Right renal pelvis (tissue), 4 donors: ENCODE measurements at places on chromosomes 11 and 22.

DNA sequence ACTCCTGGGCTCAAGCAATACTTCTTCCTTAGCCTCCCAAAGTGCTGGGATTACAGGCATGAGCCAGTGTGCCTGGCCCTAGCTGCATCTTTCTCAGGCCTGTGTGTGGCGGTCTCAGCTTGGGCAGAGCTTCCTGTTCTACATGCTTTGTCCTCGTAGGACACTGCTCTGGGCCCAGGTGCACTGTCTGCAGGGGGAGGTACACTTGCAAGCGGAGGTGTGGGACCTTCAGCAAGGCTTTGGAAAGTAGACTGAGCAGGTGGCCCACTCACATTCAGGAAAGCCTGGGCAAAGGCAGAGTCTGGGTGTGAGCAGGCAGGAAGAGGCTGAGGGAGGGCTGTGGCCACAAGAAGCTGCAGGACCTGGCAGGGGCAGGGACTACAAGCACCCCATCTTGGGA, 33.6 kb upstream of the SUSD2 start:
- DNase-seq: no peak

GRCh38 chr22:39419096-39419495, 19.5 kb downstream of the TAB1 start:
- DNase-seq: no peak

- no peak for DNase-seq
These were observed 62.4 kb downstream of the TRMU start for GRCh38 chr22:46397951-46398350.

GRCh38 chr22:29257751-29258181, 10.0 kb downstream of the RHBDD3 start:
- DNase-seq: no peak

DNA sequence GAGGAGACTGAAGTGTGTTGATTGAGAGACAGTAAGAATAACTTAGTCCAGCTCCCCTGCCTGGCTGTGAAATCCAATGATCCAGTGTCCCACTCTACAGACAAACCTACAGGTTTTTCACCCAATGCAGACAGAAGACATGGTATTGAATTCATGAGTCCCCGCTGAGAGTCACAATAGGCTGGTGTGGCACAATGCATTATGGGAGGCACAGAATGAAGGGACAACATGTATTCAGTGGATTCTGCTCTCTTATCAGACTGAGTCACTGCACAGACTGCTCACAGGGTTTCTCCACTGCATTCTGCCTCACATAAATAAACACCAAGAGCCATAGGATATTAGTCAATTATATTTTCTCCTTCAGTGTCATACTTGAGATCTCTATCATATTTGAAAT, 55.2 kb upstream of the TOP3B start:
- DNase-seq: no peak

GRCh38 chr11:121577106-121577848, 124.5 kb upstream of the SORL1-AS1 start:
- no peak for DNase-seq

DNA sequence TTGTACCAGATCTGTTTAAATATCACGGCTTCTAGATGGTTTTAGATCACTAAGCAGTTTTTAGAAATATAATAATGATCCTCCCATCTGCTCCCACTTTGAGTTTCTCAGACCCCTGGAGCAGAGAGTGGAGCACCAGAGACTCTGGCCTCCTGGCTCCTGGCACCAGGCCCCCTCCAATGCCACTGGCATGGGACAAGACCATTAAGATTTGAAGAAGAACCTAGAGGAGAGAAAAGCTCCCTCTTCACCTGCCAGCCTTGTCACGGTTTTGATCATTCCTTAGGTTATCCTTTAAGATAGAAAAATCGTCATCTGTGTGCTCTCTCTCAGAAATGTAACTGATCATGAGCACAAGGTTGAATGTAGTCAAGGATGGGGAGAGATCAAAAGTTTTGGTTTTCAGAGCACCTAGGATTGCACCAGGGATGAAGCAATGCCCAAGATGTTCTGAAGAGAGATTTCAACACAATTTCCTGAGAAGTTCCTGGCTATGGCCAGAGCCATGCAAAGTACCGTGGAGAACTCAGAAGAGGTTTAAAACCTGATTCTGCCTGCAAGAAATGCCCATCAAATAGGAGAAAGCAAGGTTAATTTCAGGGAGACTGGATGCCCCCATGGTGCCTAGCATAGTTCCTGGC, 22.2 kb downstream of the IL10RA start:
- DNase-seq: no peak

GRCh38 chr22:23516304-23516703, 63.8 kb downstream of the IGLL1 start:
- no peak for DNase-seq

DNA sequence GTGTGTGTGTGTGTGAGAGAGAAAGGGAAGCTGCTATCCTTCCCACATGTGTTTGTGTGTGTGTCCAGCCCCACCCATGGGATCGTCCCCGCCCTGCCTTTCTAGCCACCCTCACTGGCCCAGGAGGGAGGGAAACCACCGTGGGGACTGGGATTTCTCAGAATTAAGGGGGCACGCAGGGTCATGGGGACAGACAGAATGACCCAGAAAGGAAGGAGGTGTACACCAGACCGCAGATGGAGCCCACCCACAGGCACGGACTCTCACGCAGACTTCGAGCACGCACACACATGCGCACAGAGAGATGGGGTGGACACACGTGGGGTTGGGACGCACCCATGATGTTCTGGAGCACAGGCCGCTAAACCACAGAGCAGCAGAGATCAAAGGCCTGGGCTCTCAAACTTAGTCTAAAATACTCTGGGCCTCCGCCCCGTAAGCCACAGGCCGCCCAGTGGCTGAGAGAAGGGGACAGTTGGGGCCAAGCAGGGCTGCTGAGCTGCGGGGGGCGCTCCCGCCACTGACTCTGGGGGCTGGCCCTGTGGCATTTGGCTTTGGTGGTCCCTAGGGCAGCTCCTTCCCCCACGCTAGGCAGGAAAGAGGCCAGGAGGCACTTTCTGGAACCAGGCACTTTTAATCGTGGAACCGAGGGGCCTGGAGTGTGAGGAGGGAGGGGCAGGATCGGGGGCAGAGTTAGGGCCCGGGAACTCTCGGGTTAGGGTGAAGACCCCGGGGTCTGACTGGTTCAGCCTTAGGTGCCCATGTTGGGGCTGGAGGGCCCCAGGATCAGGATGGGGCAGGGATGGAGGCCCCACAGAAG, 1.5 kb downstream of the IFITM5 start:
- no peak for DNase-seq

GRCh38 chr22:38214302-38215056, 12.7 kb downstream of the MAFF start:
- DNase-seq: no peak

- DNase-seq: no peak
These were observed 19.6 kb downstream of the SUN2 start for GRCh38 chr22:38736257-38736570.

DNA sequence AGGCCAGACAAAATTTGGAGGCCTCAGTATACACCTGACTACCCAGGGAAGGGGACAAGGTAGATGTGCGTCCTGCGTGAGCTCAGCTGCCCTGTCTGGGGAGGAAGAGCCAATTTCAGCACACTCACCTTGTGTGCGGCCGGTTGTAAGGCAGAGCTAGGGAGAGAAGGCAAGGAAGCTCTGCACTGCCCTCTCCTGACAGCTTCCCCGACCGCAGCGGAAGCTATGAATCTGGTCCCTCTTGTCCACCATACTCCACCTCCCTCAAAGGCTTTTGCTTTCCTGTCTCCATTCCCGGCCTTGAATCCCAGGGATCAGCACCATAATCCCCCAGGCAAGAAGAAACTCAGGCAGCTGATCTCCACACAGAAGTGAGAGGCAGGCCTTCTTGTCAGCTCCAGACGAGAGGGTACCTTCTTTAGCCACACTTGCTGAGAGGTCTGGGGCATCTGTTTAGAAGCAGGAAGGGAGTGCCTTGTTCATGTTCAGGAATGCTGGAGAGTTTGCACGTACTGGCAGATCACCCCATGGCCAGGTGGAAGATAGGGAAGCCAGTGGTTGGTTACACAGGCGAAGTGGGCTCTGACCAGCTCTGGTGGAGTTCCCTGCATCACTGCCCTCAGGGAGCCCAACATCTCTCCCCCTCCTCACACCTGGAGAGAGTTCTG, 62.5 kb downstream of the FEZ1 start:
- peak; percentile 26 for DNase-seq
